Effector CD4-positive, alpha-beta T cell (primary cell): ENCODE measurements at places on chromosomes 7 and 10.

DNA sequence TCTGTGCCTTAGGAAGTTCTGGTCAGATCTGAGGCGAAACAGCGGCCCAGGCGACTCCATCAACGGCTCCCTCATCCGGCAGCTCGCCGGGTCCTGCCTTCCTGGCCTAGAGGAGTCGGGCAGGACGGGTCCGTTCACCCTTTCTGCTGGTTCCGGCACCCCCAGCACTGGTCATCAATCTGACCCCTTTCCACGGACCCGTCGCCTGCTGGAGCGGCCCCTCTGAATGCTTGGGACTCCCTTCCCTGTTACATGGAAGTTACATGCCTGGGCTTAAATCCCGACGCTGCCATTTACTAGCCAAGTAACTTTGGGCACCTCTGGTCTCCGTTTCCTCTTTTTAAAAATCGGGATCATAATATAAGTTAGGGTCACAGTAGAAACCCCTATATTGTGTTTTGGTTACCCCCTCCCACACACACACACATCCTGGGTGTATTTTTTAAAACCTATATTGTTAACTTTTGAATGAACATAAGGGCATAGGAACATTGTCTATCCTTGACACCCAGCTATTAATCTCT, 607 bp upstream of the GGCT start:
- no peak for DNase-seq

DNA sequence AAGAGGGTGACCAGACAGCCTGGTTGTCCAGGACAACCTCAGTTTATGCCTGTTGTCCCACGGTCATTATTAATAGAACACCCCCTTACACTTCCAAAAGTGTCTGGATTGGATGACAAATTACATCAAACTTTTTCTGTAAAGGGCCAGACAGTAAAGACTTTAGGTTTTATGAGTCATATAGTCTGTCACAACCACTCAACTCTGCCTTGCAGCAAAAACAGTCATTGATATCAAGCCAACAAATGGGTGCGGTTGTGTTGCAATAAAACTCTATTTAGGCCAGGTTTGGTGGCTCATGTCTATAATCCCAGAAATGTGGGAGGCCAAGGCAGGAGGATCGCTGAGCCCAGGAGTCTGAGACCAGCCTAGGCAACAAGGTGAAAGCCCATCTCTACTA, 66.7 kb upstream of the ATP6V0A4 start:
- no peak for DNase-seq

DNA sequence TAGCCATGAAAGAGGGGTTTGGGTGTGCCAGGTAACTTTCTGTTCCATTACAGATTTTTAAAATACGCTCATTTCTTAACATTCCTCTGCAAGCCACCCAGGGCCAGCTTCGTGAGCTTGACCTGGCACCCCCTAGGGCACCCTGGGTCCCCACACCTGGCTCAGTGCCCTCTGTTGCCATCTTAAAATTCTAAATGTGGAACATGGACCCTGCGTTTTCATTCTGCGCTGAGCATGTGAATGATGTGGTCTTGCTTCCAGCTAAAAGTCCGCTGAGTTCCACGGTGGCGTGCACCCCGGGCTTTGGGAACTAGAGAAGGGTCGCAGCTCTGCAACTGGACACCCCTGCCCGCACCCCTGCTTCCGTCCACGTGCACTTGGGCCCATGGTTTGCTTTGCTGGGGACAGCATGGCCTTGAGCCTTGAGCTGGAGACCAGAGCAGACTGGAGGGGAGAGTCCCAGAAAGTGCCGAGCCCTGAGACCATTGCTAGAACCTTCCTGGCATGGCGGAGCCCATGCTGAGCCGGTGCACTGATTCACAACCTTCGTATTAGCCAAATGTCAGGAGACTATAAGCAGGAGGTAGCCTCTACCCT, 91.1 kb downstream of the RGS10 start:
- no peak for DNase-seq

- DNase-seq: no peak
Measured at GRCh38 chr7:39634478-39634805, 11.1 kb downstream of the RALA start.

DNA sequence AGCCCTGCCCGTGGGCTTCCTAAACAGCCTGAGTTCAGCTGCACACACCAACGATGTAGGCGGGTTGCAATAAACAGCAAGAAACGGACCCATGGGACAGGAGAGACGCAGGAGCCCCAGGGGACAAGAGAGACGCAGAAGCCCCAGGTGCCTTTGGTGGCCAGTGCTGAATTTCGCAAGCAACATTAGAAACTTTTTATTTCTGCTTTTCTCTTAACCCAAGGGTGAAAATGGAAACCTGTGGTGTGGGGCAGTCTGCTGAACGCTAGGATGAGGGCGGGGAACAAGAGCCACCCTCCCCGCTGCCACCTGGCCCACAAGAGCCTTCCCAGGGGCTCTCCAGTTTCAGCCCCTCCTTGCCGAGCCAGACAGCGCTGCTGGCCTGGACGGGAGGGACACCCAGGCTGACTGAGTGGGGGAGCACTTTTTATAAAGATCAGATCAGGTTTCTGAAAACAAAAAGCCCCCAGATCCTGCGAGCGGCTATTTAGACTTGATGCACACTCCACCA, 20.0 kb upstream of the GPR146 start:
- DNase-seq: no peak

DNA sequence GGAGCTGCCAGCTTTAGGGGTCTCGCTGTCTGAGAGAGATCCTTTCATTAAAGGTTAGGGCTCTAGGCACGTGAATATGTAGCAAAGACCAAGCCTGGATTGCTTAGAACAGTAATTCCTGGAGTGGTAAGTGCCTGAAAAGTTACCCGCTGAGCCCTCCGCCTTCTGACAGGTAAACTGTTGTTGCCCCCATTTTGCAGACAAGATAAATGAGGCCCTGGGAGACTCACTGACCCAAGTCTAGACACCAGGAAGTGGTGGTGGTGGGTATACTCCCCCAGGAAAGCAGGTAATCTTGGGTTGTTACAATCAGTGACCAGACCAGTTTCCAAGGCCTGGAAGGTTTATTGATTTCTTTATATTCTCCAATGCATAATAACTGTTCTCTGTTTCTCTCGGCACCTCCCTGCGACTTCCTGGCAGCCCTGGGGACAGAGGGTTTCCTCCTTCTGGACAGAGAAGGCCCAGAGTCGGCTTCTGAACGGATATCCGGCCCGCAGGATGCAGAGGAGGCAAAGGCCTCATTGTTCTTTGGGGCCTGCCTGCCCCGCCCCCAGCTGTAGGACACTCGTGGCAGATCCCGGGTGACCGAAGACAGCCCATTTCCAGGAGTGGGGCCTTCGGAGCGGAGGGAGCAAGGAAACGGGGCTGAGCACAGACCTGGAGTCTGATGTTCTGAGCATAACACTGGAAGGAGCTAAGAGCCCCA, 1.3 kb upstream of the GRK5 start:
- DNase-seq: peak; percentile 20

DNA sequence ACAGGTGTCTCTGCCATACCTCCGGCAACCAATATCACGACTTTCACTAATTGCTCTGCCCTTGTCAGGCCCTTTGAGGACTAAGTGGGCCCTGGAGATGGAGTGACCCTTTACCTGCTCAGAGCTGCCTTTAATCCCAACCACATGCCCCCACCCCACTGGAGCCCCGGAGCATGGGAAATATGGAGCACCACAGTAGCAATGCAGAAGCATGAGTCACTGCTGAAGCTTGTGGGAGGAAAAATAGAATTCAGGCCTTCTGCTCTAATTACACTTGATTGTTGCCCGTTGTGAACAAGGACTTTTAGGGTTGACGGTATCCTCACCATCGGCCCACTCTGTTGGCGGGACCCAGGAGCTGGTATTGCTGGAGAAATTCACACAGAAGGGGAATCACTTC, 52.5 kb upstream of the FRMD4A start:
- DNase-seq: no peak
